Heart right ventricle (tissue), 16 donors: ENCODE measurements at places on chromosomes 7 and 10. TPM values are rescaled to one million over a fixed set of nuclear protein-coding genes. Genes with fewer than 3 reads are reported as not detected.

TCF7L2 gene
- total RNA-seq, result 10.7 TPM

PPP1R3C gene
- 121 TPM for total RNA-seq

GRCh38 chr7:120944826-120945562, 5.6 kb upstream of the ING3 start:
- H3K4me1 ChIP-seq, result peaks cover 6% of the 10 kb centered on the region
- no peak overlapping the region for H3K27ac ChIP-seq
- H3K4me3 ChIP-seq, result no peak overlapping the region

TACC2 gene
- 449 TPM for total RNA-seq

- no peak for DNase-seq
- H3K4me1 ChIP-seq, result peaks cover 70% of the 10 kb centered on the region
- H3K4me3 ChIP-seq, result peak overlapping the region; percentile 46
- H3K27me3 ChIP-seq, result peaks cover 100% of the 10 kb centered on the region
These were observed 168.9 kb downstream of the NRF1 start for GRCh38 chr7:129780257-129780973.
